Caki2 (cell line): ENCODE measurements at places on chromosomes 3 and 15. TPM values are rescaled to one million over a fixed set of nuclear protein-coding genes. Genes with fewer than 3 reads are reported as not detected.

CYP11A1 gene
- total RNA-seq: not detected in 2 replicates

RASL12 gene
- total RNA-seq: not detected in 2 replicates

LPP gene
- 6.6 and 9.2 TPM in 2 replicates for total RNA-seq

LYZL4 gene
- total RNA-seq: not detected in 2 replicates

OR5K4 gene
- not detected in 2 replicates for total RNA-seq

TBC1D23 gene
- total RNA-seq: 7.0 and 8.9 TPM in 2 replicates

SEMA3G gene
- 0.17 TPM in 1 of 2 replicates, not detected in the other for total RNA-seq

TUSC7 gene
- not detected in 2 replicates for total RNA-seq

DAZL gene
- not detected in 2 replicates for total RNA-seq

CEP70 gene
- total RNA-seq: 22.3 and 30.5 TPM in 2 replicates

DNA sequence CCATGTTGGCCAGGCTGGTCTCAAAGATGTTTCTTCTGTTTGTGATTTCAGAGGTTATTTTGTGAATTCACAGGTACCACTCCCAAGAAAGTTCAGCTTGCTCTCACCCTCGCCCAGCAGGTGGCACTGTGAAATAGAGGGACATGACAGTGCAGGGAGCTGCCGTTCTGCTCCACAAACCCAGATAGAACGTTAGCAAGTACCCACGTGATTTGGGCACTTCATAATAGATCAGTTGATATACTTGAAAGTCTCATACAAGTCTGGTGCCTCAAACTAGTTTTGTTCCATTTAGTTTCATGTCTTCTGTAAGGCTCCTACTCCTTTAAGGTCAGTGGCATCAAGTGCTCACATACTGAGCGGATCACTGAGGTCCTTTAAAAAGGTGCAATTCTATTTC, 45.5 kb downstream of the FILIP1L start:
- DNase-seq: no peak

DNA sequence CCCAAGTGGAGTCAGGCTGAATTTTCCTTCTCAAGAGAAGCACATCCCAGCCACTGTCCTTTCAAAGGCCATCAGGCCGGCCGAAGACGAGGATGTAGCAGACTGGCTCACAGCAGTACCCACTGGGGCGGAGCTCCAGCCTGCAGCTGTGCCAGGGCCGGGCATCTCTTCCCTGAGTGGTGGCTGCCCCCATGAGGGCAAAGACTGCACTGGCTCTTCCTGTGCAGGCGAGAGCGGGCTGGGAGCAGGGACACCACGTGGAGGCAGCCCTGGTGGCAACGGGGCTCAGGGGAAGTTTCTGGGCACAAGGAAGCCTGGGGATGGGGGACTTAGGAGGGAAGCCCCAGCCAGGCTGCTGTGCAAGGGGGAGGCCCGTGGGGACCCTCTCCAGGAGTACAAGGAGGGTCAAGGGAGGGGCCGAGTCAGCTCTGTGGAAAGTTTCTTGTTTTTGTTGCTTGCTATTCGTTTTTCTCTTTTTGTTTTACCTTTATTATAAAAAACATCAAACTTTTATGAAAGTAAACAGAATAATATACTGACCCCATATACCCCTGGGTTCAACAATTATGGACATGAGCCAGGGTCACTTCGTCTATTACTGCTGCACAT, 66.1 kb downstream of the RPN1 start:
- DNase-seq: peak; percentile 40

- DNase-seq: no peak
Measured at GRCh38 chr15:78959360-78959759, 14.5 kb upstream of the CTSH start.

GRCh38 chr3:174767406-174767805, 91.7 kb upstream of the NAALADL2 start:
- no peak for DNase-seq

DNA sequence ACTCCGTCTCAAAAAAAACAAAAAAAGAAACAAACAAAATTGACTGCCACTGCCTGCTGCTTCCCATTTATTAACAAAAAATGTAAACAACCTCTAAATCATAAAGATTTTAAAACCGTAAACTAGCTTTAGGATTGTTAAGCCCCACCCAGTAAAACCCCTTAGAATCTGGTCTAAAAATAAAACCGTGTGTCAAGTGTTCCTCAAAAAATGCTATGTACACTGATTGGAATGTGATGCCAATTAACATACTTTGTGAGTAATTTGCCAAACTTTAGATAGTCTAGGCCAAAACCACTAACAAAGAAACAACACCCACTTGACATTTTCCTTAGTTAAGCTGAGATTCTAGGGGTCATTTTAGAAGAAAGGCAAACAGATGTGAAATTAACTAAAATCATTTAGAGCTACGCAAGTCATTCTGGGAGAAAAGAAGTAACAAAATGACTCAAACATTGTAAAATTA, 5.3 kb downstream of the RAF1 start:
- DNase-seq: no peak

DNA sequence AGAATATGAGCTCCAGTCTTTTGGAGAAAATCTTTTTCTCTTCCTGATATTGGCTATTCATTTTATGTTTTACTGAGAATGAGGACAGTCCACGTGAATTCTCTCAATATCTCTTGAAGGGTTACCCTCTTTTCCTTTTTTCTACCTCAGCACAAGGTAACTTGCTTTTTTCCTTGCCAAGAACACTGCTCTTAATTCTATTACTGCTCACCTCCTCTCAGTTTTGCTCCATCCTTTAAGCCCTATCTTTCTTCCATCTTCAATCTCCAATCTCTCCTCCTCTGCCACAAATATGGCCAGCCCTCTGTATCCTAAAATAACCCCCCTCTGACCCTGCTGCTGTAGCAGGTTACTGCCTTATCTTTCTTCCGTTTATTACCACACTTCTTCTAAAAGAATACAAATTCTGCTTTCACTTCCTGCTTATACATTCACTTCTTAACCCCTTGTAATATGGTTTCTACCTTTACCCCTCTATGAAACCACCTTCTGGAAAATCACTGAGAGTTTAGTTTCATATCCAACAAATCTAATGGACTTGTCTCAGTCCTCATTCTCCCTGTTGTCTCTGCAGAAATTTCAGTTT, 89.0 kb downstream of the NFKBIZ start:
- no peak for DNase-seq

- DNase-seq: peak; percentile 56
Measured at GRCh38 chr3:142963516-142964448, at the start of gene PAQR9. Gene PAQR9, minus strand, starts transcription at chr3:142963674. Its CDS starts 338 bp downstream, at chr3:142963336.
